NCI-H460 (cell line): ENCODE measurements at places on chromosomes 5 and 9. TPM values are rescaled to one million over a fixed set of nuclear protein-coding genes. Genes with fewer than 3 reads are reported as not detected.

The VLDLR gene
- 14.5 and 21.5 TPM in 2 replicates for total RNA-seq

The EIF4E1B gene
- total RNA-seq = not detected in 2 replicates

The TIFAB gene
- total RNA-seq = not detected in 2 replicates

The AGTPBP1 gene
- 35.1 and 38.3 TPM in 2 replicates for total RNA-seq

The FOXD4L3 gene
- total RNA-seq = not detected in 2 replicates

The PAPPA gene
- 43.0 and 43.5 TPM in 2 replicates for total RNA-seq

The PJA2 gene
- total RNA-seq = 46.3 and 50.8 TPM in 2 replicates

The SEMA5A gene
- 4.7 and 5.3 TPM in 2 replicates for total RNA-seq

The HDHD3 gene
- total RNA-seq = 10.8 and 14.8 TPM in 2 replicates

DNA sequence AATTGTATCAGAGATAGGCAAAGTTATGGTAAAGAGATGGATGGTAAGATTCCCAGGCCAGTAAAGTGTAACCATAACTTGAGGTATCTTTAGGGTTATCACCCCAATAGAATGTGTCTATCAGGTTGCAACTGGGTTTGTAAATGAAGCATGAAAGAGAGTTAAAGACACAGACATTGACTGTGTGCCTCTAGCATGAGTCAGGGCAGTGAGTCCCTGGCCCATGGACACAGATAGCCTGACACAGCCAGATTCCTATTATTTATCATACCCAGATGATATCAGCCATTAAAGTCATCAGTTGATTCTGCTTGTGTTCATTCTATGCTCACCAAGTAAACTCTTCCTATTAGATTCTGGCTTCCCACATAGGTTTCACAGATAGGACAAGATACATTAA is 33.5 kb upstream of the SNAPC3 start:
- DNase-seq = no peak

DNA sequence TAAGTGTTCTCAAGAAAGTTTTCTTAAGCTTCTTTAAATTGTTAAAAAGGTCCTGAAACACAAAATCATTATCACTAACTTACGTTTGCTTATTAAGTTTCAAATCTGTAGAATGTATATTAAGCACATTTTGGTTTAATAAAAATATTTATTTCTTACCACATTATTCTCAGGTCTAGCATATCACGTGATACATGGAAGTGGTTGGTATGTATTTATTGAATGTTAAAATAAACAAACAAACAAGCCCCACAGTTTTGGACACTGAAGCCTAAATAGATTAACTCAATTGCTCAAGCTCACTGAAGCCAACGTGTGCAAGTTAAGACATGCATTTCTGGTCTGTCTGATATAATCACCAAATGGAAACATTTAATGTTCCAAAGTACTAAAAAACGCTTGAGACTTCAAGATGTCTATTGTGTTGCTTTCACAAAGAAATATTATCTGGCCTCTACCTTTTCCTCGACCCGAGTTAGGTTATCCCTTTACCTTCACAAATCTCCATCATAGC is 1136.9 kb downstream of the TAF11L14 start:
- no peak for DNase-seq

DNA sequence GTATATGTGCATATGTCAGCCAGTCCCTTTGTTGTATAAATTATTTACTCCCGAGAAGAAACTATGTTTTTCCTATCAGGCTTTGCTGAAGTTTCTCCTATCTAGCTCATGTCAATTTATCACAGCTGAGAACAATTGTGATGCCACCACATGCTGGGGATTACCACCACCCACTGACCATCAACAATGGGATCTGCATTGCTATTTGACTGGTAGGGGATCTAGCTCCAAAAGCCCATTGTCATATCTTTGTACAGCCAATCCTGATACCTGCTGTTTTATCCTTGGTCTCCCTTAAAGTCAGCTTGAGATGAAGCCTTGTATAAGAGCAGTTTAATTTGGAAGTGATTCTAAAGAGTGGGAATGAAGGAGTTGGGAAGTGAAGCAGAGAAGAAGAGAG is 53.9 kb upstream of the KCNN2 start:
- no peak for DNase-seq

GRCh38 chr5:154571325-154572035 is 93.5 kb upstream of the HAND1 start:
- no peak for DNase-seq

GRCh38 chr5:73938938-73939320 is 312.9 kb downstream of the ARHGEF28 start:
- no peak for DNase-seq

- no peak for DNase-seq
Observed at GRCh38 chr9:76603448-76603895, 144.5 kb downstream of the GCNT1 start.

DNA sequence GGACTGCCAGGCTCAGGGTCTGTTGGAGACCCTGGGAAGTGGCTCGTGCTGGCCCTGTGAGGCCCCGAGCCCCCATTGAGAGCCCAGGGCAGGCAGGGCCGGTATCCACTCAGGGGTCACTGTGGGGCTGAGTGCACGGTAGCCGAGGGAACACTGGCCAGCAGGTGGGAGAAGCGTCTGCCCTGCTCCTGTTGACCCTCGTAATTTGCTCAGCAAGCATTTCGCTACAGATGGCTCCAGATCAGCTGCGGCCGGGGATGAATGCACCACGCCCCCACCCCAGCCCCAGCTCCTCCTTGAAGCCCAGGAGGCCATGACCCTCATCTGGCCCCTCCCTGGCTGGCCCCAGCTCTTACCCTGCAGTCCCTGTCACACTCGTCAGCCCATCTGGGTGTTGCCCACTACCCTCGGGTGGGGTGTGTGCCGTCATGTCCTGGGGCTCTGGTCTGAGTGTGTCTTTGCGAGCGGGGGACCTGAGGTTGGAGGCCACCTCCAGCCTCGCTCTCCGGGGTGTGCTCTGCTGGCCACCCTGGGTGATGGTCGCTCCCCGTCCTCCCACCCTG is 6.1 kb upstream of the NRARP start:
- DNase-seq = no peak

- no peak for DNase-seq
Observed at GRCh38 chr9:104748359-104749031, 1.0 kb downstream of the NIPSNAP3A start.

DNA sequence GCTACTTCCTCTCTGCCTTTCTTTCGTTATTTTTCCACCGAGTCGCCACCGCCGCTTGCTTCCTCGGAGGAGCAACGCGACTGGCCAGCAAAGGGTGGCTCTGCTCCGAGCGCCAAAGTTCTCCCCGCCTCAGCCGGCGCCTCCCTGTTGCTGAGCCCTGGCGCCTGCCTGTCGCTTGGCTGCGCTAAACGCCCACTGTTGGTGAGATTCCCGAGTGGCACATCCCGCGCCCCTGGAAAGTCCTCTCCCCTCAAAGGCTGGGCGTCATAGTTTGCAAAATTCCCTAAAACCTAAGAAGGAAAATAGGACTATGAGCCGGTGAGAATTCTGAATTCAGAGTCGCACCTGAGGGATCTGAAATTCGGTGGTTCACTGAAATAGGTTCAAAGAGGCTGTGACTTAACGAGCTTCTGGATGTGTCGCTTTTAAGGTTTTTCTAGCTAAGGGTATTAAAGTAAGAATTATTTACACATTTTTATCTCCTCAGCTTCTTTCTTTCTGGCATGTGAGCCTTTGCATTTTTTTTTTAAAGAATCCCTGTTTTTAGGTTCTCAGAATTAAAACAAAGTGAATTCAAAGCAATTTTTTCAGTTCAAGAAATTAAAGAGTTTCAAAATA is at the start of gene GRIN3A:
TSS of gene GRIN3A (minus strand) at position 82 of the 618 bp plus-strand sequence. CDS start 668 bp downstream, outside the sequence.
- peak; percentile 39 for DNase-seq

DNA sequence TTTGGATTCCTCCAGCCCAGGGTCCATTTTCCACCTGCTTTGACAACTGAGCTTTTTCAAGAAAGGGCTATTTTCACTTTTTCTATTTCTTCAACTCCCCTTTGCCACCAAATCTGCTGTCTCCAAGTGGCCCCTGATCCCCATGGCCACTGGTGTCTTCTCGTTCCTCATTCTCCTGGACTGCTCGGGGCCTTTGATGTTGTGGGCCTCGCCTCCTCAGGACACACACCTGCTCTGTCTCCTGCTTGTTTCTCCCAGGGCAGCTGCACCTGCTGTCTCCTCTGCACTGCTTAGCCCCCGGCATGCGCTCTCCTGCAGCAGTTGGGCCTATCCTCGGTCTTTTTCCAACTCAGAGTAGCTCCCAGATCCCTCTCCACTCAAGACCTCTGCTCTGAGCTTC is 16.3 kb upstream of the NANS start:
- DNase-seq = no peak

GRCh38 chr5:169003721-169004541 is 297.0 kb downstream of the SLIT3 start:
- DNase-seq = no peak

DNA sequence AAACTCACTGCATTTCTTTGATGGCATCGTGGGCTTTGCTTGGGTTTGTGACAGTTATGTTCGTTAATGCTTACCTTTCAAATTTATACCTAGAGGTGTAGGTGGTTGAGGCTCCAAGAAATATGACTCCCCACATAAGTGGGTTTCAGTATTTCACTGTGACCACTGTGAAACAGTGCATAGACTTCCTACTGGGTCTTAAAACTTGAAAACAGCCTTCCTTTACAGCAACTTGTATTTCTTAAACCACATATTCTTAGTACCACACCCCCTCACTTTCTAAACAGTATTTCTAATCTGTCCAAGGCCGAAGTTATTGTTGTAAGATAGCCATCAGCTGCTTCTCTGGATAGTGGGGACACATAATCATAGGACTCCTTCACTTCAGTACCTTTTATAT is 48.3 kb downstream of the TMEFF1 start:
- no peak for DNase-seq

DNA sequence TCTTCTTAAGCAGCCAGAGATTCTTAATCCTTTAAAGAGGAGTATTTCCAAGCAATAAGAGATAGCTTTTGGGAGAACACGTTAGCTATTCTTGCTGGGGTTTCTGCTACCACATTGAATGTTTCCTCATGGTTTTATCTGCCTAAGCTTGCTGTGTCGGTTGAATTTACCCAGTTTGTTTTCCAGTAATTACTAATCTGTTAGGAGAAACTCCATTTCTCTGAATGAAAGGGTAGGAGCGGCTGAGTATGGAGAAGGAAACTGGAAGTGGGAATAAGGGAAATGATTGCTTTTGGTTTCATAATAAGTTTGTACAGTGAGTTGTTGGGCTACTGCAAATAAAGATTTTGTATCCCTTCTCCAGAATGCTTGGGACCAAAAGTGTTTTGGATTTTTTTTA is 1.2 kb downstream of the JAK2 start:
- DNase-seq = no peak

DNA sequence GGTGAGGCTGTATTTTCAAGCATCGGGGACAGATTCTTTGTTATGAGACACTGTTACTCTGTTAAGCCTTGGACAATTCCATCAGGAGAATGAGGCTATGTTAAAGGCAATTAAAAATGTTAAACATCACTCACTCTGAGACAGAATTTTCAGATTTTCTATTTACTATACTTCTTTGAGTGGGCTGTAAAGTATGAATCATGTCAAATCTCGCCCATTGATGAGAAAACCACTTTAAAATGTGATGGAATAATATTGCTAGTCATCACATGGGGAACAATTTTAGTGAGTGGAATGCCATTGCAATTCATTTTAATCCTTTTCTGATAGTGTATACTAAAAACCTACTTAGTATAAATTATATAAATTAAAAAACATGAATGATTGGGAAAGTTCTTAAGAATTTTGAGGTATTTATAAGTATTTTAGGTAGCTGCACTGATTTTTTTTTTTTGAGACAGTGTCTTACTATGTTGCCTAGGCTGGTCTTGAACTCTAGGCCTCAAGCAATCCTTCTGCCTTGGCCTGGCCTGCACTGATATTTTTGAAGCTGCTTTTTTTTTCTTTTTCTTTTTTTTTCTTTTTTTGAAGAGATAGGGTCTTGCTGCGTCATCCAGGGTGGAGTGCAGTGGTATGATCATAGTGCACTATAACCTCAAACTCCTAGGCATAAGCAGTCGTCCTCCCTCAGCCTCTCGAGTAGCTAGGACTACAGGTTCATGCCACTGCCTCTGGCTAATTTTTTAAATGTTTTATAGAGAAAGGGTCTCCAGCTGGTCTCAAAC is 73.2 kb downstream of the KIAA1958 start:
- no peak for DNase-seq

DNA sequence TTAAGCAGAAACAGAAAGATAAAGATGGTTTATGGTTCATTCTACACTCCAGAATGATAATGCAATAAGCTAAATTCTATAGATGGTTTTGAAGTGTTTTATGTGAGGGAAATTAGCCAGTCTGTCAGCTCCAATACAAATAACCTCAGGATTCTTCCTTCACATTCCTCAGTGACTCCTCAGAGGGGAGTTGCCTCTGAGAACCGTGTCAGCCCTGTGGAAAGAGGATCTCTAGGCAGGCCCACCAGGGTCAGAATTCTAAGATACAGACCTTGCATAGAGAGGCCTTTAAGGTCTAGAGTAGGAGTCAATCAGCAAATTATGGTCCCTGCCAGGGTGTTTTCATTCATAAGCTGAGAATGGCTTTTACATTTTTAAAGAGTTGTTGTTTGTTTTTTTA is 26.6 kb downstream of the RUSC2 start:
- DNase-seq = peak; percentile 51

- DNase-seq = no peak
Observed at GRCh38 chr9:129349665-129349947, 171.5 kb upstream of the IER5L start.

GRCh38 chr5:38023799-38024198 is 184.0 kb upstream of the GDNF start:
- DNase-seq = no peak

DNA sequence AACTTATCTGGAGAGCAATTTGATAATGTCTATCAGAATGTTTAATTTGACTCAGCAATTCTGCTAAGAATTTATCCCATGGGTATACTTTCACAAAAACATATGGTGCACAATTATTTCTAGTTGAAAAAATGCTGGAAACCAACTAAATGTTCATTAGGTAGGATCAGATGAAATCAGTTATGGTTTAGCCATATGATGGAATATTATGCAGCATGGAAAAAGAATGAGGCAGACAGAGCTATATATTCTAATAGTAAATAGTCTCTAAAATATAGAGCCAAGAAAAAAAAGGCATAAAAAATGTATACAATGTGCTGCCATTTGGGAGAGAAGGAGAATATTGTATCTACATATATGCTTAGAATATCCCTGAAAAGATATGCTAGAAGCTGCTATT is 3.6 kb upstream of the SPATA6L start:
- no peak for DNase-seq

DNA sequence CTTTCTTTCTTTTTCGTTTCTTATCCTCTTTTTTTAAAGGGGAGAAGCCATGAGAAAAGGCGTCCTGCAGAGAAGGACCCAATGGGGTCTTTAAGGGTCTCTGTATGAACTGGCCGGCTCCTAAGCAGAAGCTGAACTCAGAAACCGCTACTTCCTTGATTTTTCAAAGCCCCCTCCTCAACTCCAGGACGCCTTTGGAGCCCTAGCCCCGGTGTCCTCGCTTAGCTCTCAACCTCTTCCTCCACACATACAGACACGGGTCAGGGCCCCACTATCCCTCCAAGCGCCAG is 8.3 kb downstream of the PAX5 start:
- DNase-seq = no peak

DNA sequence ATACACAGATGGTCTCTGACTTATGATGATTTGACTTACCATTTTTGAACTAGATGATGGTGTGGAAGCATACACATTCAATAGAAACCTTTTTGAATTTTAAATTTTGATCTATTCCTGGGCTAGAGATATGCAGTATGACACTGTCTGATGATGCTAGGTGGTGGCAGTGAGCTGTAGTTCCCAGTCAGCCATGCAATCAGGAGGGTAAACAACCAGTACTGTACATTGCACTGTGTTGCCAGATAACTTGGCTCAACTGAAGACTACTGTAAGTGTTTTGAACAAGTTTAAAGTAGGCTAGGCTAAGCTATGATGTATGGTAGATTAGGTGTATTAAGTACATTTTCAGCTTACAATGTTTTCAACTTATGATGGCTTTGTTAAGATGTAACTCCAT is 859.1 kb upstream of the ARRDC3 start:
- DNase-seq = no peak

GRCh38 chr5:122358372-122358979 is 46.4 kb downstream of the SNCAIP start:
- no peak for DNase-seq
